Left colon (tissue), 2 donors: ENCODE measurements at places on chromosomes 5 and 9. TPM values are rescaled to one million over a fixed set of nuclear protein-coding genes. Genes with fewer than 3 reads are reported as not detected.

NIPAL4 gene
- not detected for total RNA-seq

SGCD gene
- total RNA-seq, result 1.0 TPM

TRMO gene
- total RNA-seq, result 15.0 TPM

WDR38 gene
- total RNA-seq, result not detected

LRRC26 gene
- total RNA-seq, result 95.7 TPM

NMUR2 gene
- not detected for total RNA-seq

TAF11L10 gene
- not detected for total RNA-seq

HTR4 gene
- total RNA-seq, result 19.0 TPM

BTNL8 gene
- 134 TPM for total RNA-seq
